RPMI7951 (cell line): ENCODE measurements at places on chromosomes 2 and 18. TPM values are rescaled to one million over a fixed set of nuclear protein-coding genes. Genes with fewer than 3 reads are reported as not detected.

GRCh38 chr2:236309669-236310029 is 45.4 kb upstream of the ASB18 start:
- peak; percentile 13 for DNase-seq

- DNase-seq: no peak
These were observed 204.6 kb upstream of the TNP1 start for GRCh38 chr2:217064234-217065011.

GRCh38 chr2:98649992-98650375 is 41.6 kb downstream of the UNC50 start:
- DNase-seq: no peak

The ATP8B1 gene
- 12.5 TPM in 2 replicates for total RNA-seq

The RPRM gene
- total RNA-seq: not detected in 2 replicates

The EN1 gene
- not detected in 2 replicates for total RNA-seq

The FBXO36 gene
- 5.2 and 6.4 TPM in 2 replicates for total RNA-seq

- DNase-seq: no peak
These were observed 1.2 kb upstream of the ALK start for GRCh38 chr2:29922605-29923004.

DNA sequence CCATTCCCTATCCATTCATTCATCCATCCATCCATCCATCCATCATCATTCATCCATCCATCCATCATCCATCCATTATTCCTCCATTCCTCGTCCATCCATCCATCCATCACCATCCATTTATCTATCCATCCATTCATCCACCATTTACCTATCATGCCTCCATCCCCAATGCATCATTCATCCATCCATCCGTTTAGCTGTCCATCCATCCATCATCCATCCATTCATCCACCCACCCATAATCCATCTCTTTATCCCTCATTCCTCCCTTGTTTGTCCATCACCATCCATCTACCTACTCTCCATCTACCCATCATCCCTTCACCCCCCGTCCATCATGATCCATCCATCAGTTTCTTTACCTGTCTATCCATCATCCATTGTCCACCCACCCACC is 13.6 kb downstream of the NFATC1 start:
- DNase-seq: no peak

The RESP18 gene
- not detected in 2 replicates for total RNA-seq

The MBD5 gene
- 9.6 and 11.9 TPM in 2 replicates for total RNA-seq

DNA sequence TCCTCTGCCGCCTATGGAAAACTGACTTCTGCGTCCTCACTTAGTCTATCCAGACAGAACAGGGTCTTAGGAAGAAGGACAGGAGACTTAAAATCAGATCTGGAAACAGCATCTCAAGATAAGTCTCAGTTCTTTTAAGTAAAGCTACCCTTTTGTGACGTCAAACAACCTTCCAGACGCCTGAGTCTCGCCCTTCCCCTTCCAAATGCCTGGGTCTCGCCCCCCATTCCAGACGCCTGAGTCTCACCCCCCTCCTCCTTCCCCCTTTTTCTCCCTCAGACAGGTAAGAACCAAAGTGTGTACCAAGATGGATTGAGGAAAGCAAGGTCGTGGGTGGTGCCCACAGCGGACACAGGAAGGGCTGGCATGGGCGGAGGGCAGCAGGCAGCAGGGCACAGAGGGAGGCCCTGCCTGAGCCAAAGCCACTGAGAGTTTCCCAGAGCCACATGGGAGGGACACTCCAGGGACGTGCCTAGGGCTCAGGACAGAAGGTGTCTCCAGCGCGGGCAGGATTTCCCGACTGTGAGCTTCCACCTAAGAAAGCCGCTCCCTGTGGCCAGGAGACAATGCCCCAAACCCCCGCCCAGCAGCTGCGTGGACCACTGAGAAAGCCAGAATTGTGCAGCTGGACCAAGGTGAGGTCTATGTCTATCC is 51.3 kb downstream of the ANKMY1 start:
- DNase-seq: no peak

DNA sequence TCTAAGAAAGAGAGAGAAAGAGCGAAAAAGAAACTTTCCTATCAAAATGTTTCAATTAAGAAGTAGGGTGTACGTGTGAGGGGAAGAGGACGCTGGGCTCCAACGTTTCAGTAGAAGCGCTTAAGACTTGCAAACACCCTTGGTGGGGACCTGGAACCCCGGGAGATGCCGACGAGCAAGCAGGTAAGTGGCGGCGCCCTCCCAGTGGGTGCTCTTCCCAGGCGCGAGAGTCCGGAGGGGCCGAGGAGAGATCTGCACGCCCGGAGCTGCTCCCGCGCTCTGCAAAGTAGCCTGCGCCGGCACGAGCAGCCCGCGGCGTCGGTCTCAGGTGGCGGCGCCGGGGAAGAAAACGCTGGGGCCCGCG is 678 bp upstream of the OTX1 start:
- DNase-seq: no peak

The MBOAT2 gene
- total RNA-seq: 33.9 and 41.1 TPM in 2 replicates

The MAPK4 gene
- not detected in 2 replicates for total RNA-seq

The ANKRD62 gene
- not detected in 2 replicates for total RNA-seq

The RUFY4 gene
- total RNA-seq: not detected in 2 replicates

The ITGA6 gene
- 61.8 and 62.0 TPM in 2 replicates for total RNA-seq

The CCDC74B gene
- 0.72 and 3.2 TPM in 2 replicates for total RNA-seq

DNA sequence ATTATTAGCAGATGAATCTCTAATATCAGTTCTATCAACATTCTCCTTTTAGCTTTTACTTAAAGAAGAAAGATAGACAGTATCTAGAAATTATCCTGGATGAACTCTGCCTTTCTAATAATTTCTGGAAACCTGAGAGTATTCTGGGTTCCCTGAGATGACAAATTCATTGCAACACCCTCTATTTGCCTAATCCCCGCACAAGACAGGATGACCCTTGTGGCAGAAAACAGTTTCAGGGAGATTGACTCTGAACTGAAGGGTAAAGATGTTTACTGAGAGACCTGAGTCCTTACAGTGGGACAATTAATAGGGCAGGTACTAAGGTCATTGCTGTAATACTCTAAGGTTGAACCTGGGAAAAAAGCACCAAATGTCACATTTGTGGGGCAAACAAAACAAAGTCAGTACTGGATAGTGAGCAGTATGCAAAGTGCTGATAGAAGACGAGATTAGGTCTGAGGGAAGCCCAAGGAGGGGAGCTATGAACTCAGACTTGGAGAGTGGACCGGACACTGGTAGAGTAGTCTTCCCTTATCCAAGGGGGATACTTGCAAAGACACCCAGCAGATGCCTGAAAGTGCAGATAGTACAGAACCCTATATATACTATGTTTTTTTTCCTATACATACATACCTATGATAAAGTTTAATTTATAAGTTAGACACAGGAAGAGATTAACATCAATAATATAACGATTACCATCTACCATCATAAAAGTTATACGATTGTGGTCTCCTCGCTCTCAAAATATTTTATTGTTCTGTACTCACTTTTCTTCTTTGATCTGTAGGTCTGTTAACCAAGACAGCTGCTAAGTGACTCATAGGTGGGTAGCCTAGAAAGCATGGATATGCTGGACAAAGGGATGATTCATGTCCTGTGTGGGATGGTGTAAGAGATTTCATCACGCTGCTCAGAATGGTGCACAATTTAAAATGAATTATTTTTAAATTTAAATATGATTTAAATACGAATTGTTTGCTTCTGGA is 148.3 kb upstream of the KLHL14 start:
- peak; percentile 91 for DNase-seq

GRCh38 chr2:190540048-190540447 is 5.5 kb upstream of the NEMP2 start:
- no peak for DNase-seq

- DNase-seq: peak; percentile 3
These were observed 891 bp upstream of the NR4A2 start for GRCh38 chr2:156333274-156333950.

The CROCC2 gene
- total RNA-seq: 0.12 TPM in 1 of 2 replicates, not detected in the other

GRCh38 chr2:191783416-191783815 is 63.5 kb downstream of the CAVIN2 start:
- DNase-seq: no peak

- DNase-seq: no peak
These were observed 13.1 kb downstream of the NXPH2 start for GRCh38 chr2:138767101-138767500.

- peak; percentile 57 for DNase-seq
These were observed 143.3 kb downstream of the MREG start for GRCh38 chr2:215870088-215870490.

- DNase-seq: no peak
These were observed 38.9 kb downstream of the THAP4 start for GRCh38 chr2:241598061-241598460.

GRCh38 chr18:74351354-74351753 is 35.7 kb downstream of the C18orf63 start:
- peak; percentile 66 for DNase-seq

DNA sequence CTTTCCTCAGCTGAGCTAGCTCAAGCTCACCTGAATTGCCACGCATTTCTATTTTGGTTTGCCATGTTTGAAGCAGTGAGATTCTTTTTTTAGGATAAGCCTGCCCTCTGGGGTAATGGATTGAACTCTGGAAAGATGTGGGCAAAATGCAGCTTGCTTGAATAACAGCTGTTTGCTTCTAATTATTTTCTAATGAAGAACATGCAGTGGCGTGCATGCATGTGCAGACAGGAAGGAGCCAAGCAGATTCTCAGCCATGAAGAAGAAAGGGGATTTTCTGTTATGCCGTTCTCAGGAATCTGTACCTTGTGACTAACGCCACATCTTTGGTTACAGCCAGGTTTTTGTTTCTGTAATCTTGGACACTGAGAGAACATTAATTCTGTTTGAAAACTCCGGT is 171.2 kb downstream of the ANTXR1 start:
- DNase-seq: no peak

The MYOM1 gene
- total RNA-seq: 0.10 TPM in 1 of 2 replicates, not detected in the other

DNA sequence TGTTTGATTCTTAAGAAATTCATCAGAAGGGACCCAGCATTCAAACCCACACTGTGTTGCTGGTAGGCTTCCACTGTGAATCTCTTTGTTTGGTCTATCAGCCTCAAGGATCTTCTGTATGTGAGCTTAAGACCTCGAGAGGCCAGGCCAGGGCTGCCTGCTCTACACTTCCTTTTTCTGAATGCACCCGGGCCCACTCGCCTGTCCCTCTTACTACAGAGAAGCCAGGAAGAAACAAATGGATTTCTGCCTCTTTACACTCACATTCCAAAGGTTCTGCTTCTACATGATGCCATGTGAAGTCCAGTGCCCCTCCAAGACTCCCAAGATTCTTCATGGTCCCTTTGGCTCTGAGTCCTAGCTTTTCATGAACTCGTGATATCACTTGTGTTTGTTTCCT is 25.4 kb upstream of the MRPL19 start:
- DNase-seq: no peak

GRCh38 chr2:171124541-171124940 is 36.2 kb downstream of the TLK1 start:
- DNase-seq: no peak

DNA sequence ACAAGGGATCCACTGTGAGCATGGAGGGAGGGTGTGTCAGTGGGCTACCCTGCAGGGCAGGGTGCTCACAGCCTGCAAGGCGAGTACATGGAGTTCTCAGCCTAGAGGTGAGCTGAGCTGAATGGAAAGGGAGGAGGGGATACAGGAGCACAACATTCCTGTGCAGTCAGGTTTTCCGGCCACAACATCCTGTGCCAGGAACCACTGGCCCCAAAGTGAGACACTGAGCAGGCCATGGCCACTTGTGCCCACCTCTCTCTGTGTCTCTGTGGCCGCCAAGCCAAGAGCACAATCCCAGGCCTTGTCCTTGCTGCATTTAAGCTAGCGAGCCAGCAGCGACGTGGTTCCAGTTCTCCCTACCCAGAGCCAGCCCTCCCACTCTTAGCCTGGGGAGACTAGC is 6.1 kb downstream of the DOK1 start:
- DNase-seq: no peak

GRCh38 chr18:43705850-43706249 is 428.6 kb upstream of the SYT4 start:
- DNase-seq: no peak

DNA sequence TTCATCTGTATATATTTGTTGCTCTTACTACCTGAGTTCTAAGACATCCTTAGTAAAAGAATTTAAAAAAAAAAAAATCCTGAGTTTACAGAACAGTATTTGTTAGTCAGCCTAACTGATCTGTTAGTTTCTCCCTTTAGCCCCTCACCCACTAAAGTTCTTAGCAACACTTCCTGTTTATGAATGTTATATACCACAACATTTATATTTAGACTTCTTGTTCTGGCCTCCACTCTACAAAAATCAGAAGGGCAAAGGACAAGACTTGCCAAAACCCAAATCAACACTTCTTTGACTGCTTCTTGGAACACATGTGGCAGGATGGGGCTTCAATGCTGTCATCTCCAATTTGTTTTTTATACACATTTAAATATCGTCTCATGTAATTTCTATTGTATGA is 71.1 kb downstream of the MGAT5 start:
- DNase-seq: no peak

GRCh38 chr2:189574793-189575475 is 5.7 kb downstream of the SLC40A1 start:
- DNase-seq: no peak

- no peak for DNase-seq
These were observed 42.7 kb downstream of the UBE2F start for GRCh38 chr2:238009563-238009962.

The KCNG2 gene
- total RNA-seq: not detected in 2 replicates

The ZNF397 gene
- 4.0 and 5.3 TPM in 2 replicates for total RNA-seq

DNA sequence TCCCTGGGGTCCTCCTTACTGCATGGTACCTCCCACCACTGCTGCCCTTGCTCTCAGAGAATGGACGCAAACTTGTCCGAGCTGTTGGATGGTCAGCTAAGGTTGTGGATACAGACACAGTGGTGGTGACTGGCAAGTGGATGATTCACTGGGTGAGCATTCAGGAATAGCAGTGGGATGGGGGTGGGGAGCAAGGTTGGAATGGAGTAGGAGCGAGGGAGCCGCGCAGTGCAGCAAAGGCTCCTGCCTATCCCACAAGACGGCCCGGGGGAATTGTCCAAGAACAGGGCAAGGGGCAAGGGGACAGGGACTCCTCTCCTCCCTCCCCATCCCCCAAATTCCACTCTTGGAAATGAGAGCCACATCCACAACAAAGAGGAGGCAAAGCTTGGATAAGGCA is 102.2 kb downstream of the PIEZO2 start:
- DNase-seq: peak; percentile 73

DNA sequence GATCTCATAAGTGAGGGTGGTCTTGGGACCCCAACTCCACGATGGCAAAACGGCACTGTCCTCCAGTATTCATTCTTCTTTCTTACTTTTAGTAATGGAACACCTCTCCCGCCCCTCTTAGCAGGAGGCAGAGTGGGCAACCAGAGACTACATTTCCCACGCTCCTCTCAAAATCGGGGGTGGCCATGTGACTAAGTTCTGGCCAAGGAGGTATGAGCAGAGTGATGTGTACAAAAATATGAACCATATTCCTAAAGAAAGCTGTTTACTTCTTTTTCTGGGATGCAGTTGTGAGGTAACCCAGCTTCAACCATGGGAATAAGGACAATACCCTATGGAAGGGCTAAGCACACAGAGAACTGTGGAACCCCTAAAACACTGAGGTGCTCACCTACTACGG is 12.8 kb downstream of the REV1 start:
- no peak for DNase-seq

DNA sequence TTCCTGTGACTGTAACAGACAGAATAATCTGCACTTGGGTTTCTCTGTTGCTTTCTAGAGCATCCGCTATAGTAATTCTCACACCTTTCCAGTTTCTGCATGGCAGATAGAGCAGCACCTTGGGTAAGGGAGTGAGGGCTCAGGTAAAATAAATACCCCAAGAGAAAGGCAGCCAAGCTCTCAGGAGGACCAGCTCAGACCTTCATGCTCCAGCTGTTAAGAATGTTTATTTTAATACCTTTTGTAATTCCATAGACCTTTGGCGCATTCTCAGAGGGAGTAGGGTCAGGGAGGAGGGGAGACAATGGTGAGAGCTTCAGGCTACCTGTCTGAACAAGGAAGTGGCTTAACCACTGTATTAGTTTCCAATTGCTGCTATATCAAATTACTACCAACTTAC is 16.2 kb upstream of the TMEM178A start:
- DNase-seq: no peak
